IPS-NIHi11 (cell line): ENCODE measurements at places on chromosomes 13 and 19.

- no peak for DNase-seq
Measured at GRCh38 chr19:14361824-14362223, 19.4 kb upstream of the ADGRE5 start.

GRCh38 chr13:112136095-112136494 lies 69.1 kb downstream of the SOX1 start:
- no peak for DNase-seq

- DNase-seq: no peak
Measured at GRCh38 chr19:13894552-13894951, 11.4 kb downstream of the BRME1 start.

GRCh38 chr19:39737351-39737750 lies 478 bp downstream of the CLC start:
- no peak for DNase-seq

GRCh38 chr19:34124828-34125227 lies 47.5 kb upstream of the LSM14A start:
- DNase-seq: peak; percentile 50
